ENCODE measurements at places on chromosomes 7 and 10.

DNA sequence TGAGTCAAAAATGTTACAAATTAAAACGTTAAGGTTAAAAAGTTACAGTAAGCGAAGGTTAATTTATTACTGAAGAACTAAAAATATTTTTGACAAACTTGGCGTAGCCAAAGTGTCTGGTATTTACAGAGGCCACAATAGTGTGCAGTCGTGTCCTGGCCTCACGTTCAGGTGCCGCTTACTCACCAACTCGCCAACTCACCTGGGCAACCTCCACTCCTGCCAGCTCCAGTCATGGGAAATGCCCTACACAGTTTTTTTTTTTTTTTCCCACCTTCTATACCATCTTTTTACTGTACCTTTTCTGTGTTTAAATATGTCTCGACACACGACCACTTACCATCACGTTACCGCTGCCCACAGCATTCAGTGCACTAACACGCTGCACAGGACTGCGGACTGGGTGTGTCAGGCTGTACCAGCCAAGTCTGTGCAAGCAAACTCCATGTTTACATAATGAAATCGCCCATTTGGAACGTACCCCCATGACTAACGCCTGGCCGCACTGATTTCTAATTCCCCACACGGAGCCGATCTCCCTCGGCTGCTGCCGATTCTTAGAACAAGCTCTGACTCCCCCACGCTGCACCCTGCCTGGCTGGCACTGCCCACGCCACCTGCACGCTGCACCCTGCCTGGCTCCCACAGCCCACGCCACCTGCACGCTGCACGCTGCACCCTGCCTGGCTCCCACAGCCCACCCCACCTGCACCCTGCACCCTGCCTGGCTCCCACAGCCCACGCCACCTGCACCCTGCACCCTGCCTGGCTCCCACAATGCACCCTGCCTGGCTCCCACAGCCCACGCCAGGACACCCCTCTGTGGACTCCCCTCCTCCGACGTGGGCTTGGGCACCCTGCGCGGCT, 203.1 kb downstream of the ZMYND11 start:
- peak; percentile 75 for DNase-seq

- DNase-seq: no peak
Measured at GRCh38 chr10:36391405-36391804, 734.0 kb upstream of the ANKRD30A start.

- no peak for DNase-seq
Measured at GRCh38 chr7:84025332-84025927, 169.2 kb downstream of the SEMA3A start.

- no peak for DNase-seq
Measured at GRCh38 chr10:29189256-29189655, 99.6 kb upstream of the LYZL1 start.

DNA sequence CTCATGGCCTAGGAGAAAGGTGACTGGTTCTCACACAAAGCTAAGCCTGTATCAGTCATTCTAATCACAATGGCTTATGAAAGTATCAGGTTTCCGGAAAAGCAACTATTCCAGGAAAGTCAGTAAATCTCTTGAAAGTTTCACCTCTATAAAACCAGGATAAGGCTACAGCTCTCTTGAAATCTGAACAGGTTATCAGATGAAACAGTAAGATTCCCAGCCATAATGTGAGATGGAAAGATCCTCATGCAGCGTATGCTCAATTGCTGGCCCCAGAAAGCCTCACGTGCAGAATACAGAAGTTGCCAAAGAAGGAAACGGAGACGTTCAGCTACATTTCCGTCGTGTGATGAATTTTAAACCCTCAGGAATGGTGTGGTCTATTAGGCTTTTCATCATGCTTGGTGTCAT, 90.0 kb downstream of the PFKFB3 start:
- DNase-seq: no peak

DNA sequence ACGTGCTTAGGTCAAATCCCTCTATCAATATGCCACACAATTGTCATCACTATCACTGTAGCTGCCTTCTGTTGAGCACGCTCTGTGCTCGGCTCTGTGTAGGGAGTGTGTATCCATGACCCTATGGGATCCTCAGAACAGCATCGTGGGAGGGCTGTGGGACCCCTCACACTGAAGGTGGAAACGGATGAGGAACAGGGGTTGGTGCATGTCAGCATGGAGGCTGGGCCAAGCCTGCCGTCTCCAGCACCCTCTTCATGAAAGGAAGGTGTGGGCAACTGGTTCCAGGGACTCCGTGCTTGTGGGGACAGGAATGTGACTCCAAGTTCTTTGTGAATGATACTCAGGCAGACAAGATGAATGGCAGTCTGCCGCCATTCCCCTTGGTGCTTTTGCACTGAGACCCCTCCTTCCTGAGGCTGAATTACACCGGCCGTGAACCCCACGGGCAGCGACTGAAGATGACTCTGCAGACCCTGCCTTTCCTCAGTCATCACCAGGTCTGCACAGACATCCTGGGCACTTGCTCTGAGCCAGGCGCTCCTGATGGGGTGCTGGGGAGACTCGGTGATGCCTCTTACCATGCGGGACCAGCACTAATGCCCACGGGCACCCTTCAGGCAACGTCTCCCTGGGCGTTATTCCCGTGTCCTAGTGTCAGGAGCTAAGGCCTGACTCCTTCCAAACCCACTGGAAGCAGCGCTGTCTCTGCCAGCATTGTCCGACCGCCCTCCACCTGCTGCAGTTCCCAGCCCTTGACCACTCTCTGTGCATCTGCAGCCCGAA, 495.2 kb downstream of the TCERG1L start:
- no peak for DNase-seq

GRCh38 chr10:71483135-71483534, 86.4 kb downstream of the CDH23 start:
- no peak for DNase-seq

- no peak for DNase-seq
Measured at GRCh38 chr7:80026766-80027165, 107.9 kb upstream of the GNAI1 start.

- DNase-seq: no peak
Measured at GRCh38 chr10:35089611-35090161, 455 bp downstream of the CUL2 start.

DNA sequence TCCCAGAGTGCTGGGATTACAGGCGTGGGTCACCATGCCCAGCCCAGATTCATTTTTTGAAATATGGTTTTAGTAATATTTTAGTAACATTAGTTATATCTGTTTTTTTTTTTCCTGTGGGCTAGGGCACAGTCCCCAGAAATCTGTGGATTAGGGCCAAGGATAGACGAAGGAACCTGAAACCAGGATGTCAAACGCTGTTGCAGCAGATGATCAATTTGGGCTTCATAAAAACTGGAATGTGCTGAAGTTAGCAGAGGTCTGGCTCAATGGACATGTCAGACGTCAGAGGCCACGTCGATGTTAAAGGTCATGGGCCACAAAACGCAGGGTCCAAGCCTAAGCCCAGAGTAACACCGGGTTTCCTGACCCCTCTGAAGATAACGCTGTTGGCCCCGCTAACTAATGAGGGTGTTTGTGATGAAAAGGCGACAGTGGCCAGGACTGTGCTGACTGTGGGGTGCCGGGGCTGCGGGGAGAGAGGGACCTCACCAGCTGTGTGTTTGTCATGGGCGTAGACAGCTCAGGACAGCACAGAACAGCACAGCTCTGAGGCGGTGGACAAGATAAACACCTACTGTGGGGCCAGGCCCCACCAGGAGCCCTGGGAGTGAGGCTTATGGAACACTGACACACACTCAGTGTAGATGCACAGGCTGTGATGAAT, 23.8 kb upstream of the GTPBP4 start:
- DNase-seq: no peak

DNA sequence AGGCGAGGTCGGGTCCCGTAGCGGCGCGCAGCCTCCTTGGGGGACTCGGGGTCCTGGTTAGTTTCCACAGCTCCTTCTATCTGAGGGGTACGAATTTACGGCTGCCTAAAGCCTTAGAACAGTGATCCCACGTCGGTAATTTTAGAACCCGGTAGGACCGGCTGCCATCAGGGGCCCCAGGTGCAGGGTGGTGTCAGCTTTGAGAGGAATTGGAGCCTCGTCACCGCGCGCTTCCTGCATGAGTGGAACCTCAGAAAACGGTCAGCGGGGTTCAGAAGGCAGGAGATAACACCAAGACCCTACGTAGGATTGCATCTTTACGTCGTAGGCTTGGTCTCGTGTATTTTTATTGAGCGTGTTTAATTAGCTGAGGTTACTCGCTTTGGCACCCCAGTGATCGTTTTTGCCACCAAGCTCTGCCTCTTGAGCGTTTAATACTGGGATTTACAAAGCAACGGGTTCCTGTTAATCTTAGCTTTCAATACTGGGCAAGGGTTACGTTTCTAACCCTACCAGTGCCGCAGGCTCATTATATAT, 443 bp downstream of the RNF32 start:
- DNase-seq: no peak

- peak; percentile 55 for DNase-seq
Measured at GRCh38 chr7:78702770-78703169, 750.7 kb downstream of the MAGI2 start.

DNA sequence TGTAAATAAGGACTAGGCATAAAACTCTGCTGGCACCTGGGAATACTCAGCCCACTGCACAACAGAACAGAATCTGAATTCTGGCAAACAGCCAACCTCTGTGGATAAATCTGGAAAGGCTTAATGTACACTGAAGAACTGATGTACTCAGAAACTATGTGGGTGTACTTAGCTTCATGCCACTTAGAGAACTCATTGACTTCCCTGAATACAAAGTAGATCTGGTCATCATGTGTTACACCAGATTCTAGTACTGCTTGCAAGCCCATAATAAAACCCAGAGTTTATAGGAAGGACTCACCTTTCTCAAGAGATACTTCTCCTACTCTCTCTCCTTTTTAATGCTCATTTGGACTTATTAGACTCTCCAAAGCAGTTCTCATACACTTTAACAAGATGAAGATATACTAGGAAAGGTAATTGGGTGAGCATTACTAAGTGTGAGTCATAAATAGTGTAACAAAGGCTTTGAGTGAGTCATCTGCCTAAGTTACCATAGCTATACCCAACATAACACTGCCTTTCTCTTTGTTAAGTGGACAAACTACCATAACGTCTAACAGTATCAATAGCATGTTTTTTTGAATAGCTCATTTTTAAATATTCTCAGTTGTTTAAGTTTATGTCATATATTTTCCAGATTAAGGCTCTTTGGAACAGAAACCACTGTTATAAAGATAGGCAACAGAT, 309.1 kb downstream of the MDFIC start:
- DNase-seq: peak; percentile 77

DNA sequence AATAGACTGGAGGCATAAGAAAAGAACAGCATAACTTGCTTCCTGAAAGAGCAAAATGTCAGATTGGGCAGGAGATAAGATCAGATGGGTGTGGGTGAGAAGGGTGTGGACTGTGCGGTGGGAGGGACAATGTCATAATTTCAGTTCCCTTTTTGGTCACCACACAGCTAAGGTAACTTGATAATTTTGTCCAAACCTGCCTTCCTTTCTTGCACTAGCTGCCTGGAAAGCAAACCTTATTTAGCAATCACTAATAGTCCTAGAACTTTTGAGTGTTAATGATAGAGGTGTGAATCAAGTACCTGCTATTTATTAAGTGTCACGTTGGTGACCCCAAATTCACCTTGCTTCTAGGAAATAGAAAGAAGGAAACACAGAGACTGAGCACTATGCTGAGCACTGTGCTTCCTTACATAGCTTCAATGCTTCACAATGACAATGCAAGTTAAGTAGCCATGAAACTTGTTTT, 72.4 kb upstream of the SP4 start:
- DNase-seq: no peak

- DNase-seq: no peak
Measured at GRCh38 chr7:101172854-101173751, 7.0 kb downstream of the NAT16 start.

GRCh38 chr10:71521504-71522441, 125.1 kb downstream of the CDH23 start:
- DNase-seq: no peak

GRCh38 chr10:92810934-92811532, 37.3 kb upstream of the EXOC6 start:
- DNase-seq: no peak

- DNase-seq: peak; percentile 2
Measured at GRCh38 chr7:85682833-85683620, 496.2 kb upstream of the SEMA3D start.
